ENCODE measurements at places on chromosomes 3 and 15. TPM values are rescaled to one million over a fixed set of nuclear protein-coding genes. Genes with fewer than 3 reads are reported as not detected.

DNA sequence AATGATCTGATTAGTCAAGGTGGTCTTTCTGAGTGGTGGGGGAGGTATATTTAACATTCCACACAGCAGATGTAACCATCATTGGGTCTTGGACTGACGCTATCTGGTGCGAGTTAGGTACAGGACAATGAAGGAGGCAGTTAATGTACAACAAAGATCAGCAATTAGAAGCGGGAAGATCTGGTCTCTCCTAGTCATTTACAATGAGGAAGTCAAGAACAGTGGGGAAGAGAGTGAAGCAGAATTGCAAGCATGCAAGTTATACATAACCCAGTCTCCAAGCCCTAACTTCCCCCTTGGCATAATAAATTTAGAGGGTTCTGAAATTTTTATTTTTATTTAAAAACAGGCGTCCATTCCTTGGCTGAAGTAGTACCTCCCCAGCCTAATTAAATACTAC, 14.1 kb downstream of the GPD1L start:
- 0 out of 2 replicates have a peak, but pooled peaks cover 5% of the 10 kb centered on the region for H3K4me1 ChIP-seq
- no peak overlapping the region for H3K27ac ChIP-seq
- H3K27me3 ChIP-seq, result no peaks in the 10 kb centered on the region
- no peak for DNase-seq
- no peak overlapping the region for H3K4me3 ChIP-seq

GRCh38 chr3:149227591-149228268, 6.1 kb upstream of the CP start:
- H3K36me3 ChIP-seq, result no peaks in the 10 kb centered on the region
- DNase-seq, result no peak
- H3K4me1 ChIP-seq, result 0 out of 2 replicates have a peak, but pooled peaks cover 5% of the 10 kb centered on the region
- H3K27ac ChIP-seq, result no peak overlapping the region
- no peaks in the 10 kb centered on the region for H3K27me3 ChIP-seq

DNA sequence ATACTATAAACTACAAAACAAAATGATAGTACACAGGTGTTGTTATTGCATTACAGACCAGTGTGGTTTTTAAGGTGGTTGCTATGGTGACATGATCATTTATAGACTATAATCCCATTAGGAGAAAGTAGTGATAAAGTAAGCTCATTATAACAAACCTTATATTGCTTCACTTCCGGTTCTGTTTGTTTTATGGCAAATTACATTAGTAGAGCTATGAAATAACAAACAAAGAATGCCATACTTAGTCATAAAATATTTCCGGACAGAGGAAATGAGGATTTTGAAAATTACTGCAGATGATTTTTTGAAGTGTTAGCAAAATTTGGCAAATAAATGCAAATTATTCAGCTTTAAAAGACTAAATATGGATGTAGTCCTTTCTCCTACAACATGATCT, 640.4 kb upstream of the ARPP21 start:
- DNase-seq, result no peak
- no peaks in the 10 kb centered on the region for H3K27me3 ChIP-seq
- no peak overlapping the region for H3K27ac ChIP-seq
- no peaks in the 10 kb centered on the region for H3K36me3 ChIP-seq
- no peaks in the 10 kb centered on the region for H3K4me1 ChIP-seq

The IL17RE gene
- total RNA-seq, result 4.3 TPM

GRCh38 chr3:107430214-107430995, 53.2 kb downstream of the CCDC54 start:
- H3K27ac ChIP-seq, result no peak overlapping the region
- H3K36me3 ChIP-seq, result no peaks in the 10 kb centered on the region
- H3K4me3 ChIP-seq, result peak overlapping the region; percentile 60
- peaks cover 34% of the 10 kb centered on the region for H3K27me3 ChIP-seq
- peak; percentile 18 for DNase-seq

DNA sequence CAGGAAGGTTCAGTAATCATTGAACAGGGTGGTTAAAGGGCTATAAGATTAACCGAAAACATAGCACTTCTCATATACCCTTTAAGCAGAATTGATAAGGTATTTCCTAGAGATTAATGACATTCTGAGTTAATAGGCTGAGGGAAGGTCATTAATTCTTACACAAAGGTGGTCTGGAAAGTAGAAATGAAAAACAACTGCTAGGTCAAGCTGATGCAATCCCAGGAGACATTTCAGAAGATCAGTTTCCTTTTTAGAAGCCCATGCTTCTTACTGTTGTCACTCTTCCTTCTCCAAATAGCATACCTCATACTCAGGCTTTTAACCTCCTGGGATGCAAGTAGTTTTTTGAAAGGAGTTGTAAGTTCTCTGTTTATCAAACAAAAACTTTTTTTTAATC, 8.8 kb downstream of the FILIP1L start:
- 0 out of 2 replicates have a peak, but pooled peaks cover 7% of the 10 kb centered on the region for H3K4me1 ChIP-seq
- no peaks in the 10 kb centered on the region for H3K36me3 ChIP-seq
- H3K27me3 ChIP-seq, result no peaks in the 10 kb centered on the region

The ARPP21 gene
- total RNA-seq, result not detected

DNA sequence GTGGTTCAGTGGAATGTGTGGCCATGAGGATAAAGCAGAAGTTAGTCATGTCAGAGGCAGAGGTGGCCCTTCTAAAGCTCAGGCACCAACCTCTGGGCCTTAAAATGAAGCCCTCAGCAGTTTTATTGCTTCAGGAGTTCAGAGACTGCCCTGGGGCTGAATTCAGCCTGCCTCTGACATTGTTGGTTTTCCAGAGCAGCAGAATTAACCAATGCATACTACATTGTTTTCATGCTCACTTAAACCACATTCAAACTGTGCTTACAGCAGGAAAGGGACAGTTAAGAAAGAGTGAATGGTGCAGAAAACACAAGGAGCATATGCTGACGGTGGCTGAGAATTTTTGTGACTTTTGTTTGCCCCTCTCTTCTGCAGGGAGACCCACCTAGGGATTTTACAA, 320.2 kb downstream of the CHST2 start:
- H3K27ac ChIP-seq, result no peak overlapping the region
- DNase-seq, result no peak
- no peaks in the 10 kb centered on the region for H3K27me3 ChIP-seq
- H3K36me3 ChIP-seq, result no peaks in the 10 kb centered on the region
- no peaks in the 10 kb centered on the region for H3K4me1 ChIP-seq

DNA sequence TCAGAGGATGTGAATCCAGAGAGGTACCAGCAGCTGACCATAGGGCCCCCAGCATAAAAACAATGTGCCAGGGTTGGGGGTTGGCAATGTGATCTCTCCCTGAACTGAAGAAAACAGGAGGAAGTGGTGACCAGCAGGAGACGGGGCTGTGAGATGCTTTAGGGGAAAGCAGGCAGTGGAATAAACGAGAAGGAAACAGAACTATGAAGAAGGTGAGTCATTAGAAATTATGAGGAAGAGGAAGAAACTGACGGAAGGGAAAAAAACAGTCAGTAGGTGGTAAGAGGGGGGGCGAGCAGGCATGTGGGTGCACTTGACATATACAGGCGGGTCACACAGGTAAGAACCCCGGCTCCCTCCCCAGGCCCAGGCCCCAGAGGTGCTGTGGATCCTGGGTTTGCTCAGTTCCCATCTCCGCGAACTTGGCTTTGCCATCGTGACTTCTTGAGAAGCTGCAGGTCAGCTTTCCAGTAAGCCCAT, 42.2 kb upstream of the B3GNT5 start:
- H3K36me3 ChIP-seq, result no peaks in the 10 kb centered on the region
- DNase-seq, result no peak
- H3K4me3 ChIP-seq, result no peak overlapping the region
- H3K27ac ChIP-seq, result no peak overlapping the region

The CAND2 gene
- total RNA-seq, result 16.5 TPM

DNA sequence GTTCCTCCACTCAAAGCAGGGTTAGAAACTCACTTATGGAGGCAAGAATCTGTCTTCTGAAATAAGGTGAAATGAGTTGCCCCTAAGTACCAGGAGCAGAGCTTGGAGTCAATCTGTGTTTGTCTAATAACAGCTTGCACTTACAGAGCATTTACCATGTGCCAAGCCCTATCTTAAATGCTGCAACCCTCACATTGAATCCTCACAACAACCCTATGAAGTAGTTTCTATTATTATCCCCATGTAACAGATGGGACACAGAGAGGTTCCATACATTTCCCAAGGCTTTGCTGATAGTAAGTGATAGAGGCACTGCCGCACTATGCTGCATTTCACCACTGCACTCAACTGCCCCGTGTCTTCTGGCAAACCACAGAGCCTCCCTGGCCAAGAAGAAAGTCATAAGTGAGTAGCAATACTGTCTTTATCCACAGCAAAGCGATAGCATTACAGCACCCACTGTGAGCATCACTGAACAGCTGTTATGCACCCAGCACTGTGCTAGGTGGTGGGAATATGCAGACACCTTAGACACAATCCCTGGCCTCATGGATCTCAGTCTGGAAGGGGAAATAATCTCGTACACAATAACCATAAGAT, 141.5 kb downstream of the SSR3 start:
- H3K27ac ChIP-seq, result no peak overlapping the region
- H3K36me3 ChIP-seq, result no peaks in the 10 kb centered on the region
- H3K27me3 ChIP-seq, result no peaks in the 10 kb centered on the region

GRCh38 chr15:92505611-92506010, 111.9 kb downstream of the ST8SIA2 start:
- no peak for DNase-seq
- H3K4me3 ChIP-seq, result no peak overlapping the region
- no peaks in the 10 kb centered on the region for H3K27me3 ChIP-seq
- no peaks in the 10 kb centered on the region for H3K4me1 ChIP-seq
